ENCODE measurements at places on chromosomes 7 and 10. TPM values are rescaled to one million over a fixed set of nuclear protein-coding genes. Genes with fewer than 3 reads are reported as not detected.
A peak's percentile ranks its signal among the peaks of the same experiment; 100 is the strongest.

Gene SEMA3A
- total RNA-seq: 9.7 TPM

- peak; percentile 66 for DNase-seq
These were observed 3.2 kb downstream of the DNAJB6 start for GRCh38 chr7:157339777-157340677.

Gene INA
- total RNA-seq: 6.8 TPM

DNA sequence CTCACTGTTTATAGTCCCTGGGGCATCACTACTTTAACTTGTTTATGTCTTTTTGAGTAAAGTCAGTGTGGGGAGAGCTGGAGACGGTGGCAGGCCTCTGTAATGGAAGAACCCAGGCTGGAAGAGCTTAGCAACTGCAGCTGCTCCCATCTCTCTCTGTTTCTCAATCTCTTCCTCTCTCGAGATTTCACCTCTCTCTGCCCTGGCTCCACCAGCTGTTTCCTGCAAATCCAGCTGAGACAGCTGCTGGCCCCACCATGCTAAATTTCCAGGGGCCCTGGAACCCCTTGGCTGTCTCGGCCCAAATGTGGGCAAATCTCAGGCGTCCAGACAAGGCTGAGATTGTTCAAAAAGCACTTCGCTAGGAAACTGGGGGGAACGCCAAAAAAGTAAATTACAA lies 25.8 kb upstream of the SLF2 start:
- no peak for DNase-seq

Gene CEP55
- 11.7 TPM for total RNA-seq

Gene MGMT
- 16.3 TPM for total RNA-seq

DNA sequence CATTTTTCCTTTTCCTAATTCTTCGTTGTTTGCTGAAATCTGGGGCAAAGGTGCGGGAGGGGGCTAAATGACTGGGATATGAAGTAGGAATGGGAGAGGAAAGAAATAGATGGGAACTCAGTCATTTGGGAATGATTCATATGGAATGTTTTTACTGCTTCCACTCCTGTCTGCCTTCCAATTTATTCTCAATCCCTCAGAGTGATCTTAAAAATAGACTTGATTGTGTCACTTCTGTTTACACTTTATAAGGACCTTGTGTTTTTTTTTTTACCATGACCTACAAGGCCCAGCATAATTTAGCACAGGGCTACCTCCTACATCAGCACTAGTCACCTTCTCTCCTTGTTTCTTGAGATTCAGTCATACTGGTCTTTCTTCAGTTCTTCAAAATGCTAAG lies 97.9 kb downstream of the PTEN start:
- no peak for DNase-seq

Gene CCDC186
- 36.4 TPM for total RNA-seq

Gene SPAG6
- not detected for total RNA-seq

Gene NCOA4
- total RNA-seq: 183 TPM

DNA sequence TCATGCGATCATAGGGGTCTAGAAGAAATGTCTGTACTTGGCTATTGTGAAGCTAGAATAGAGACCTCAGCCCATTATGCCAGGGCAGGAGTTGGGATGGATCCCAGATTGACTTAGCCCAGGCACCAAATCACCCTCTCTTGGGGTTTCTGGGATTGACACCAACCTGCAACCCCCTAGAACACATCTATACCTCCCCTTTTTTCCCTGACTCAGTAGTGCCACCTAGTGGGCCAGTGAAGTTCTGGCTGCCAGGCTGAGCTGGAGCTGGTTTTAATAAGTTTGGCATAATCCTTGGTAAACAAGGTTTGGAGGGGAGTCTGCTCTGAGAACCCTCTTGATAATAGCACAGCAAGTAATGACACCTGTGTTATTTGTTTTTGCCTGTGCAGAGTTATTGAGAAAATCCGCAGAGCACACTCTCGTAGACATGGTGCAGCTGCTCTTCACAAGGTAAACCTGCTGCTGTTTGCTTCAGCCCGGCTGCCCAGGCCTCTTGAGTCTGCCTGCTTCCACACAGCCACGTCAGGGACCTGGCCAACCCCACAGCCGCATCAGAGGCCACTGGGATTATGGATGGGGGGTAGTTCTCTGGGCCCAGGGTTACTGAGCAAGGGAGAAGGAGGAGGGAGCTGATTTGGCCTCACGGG lies 43.3 kb upstream of the NFKB2 start:
- peak; percentile 58 for DNase-seq

DNA sequence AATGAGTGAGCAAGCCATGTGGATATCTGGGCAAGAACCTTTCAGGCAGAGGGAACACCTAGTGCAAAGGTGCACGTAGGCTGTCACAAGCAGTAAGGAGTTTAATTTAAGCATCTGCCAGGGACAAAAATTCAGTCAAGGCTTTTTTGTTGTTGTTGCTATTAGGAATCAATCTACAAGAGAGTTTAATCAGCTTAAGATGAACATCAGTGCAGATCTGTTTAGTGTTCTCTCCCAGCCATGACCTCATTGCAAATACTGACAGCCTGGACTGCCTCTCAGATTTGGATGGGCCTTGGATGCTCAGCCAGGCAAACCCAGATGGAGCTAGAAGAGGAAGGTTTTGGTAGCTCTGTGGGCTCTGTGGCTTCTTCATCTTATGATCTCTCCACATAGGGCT lies 3.3 kb upstream of the GLCCI1 start:
- no peak for DNase-seq

DNA sequence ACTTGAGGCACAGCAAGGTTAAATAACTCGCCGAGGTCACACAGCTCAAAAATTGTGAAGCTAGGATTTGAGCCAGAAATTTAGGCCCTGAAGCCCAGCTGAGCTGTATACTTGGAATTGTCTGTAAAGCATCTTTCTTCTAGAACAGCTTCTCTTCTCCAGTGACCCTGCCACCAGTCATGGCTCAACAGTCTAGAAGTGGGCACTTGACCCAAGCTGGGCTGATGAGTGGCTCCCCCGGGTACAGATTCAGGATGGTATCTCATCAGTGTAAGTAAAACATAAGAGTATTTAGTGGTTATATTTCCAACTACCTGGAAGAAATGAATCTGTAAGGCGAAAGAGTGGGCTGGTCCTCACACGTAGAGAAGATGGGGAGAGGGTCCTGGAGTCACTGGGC lies 243.9 kb upstream of the GPR26 start:
- DNase-seq: no peak

Gene CRYGN
- not detected for total RNA-seq

DNA sequence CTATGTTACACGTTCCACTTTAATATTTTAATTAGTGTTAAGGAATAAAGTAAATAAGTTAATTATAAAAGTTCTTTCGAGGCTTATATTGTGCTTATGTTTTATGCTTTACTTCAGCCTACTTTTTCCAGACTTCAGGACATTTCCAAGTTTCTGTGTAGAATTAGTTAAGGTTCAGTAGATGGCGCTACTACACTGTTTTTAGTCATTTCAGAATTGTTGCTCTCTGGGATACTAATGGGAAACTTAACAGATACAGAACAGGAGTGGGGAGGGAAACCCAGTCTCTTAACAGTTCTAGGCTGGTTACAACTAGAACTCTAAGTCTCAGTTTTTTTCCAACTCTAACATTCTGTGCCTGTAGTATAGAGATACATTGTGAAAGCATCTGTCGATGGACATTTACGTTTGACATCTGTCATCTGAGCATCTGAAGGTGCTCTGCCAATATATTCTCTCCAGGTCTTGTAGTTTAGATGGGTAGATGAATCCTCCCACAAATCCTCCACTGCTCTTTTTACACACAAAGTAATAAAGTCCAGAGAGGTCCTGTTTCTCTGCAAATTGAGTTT lies 56.8 kb upstream of the FAM171A1 start:
- no peak for DNase-seq

GRCh38 chr7:133859231-133859630 lies 267.9 kb upstream of the LRGUK start:
- no peak for DNase-seq

Gene TMEM236
- 80.8 TPM for total RNA-seq

Gene IKZF5
- total RNA-seq: 10.8 TPM

- DNase-seq: no peak
These were observed 146.2 kb downstream of the SPAG6 start for GRCh38 chr10:22491480-22491879.

Gene GIMAP4
- 10.5 TPM for total RNA-seq

Gene TMEM196
- total RNA-seq: 0.14 TPM

- DNase-seq: peak; percentile 57
These were observed 668 bp downstream of the GPR37 start for GRCh38 chr7:124764847-124765400.

- no peak for DNase-seq
These were observed 5.8 kb downstream of the LIPJ start for GRCh38 chr10:88592381-88592780.

DNA sequence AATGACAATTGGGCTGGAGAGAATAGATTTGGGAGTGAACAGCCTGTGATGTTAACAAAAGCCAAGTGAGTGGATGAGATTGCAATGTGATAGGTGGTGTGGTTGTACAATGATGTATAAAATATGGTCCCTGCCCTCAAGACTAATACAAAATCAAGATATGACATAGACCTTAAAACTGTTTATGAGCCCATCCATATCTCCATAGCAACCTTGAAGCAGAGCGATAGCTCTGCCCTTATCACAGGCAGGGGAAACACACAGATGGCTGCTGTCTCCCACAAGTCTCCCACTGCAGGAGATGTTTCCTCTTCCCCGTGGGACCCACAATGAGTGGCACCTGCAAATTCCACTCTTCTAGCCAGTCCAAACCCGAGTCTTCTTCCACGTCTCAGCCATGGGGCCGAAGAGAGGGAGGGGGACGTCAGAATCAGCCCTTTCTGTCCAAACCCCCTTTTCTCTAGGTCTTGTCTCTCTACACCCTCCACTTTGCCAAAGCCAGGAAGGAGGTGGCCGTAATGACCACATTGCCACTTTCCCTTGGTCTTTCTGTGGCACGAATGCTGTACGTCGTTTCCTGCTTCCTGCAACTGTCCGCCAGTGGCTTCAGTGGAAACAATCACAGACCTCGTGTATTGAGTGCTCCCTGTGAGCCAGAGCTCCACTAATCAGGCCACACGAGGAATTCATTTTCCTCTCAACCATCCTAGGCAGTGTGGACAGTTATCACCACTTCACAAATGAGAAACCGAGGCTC lies 7.5 kb upstream of the TBXAS1 start:
- DNase-seq: no peak

DNA sequence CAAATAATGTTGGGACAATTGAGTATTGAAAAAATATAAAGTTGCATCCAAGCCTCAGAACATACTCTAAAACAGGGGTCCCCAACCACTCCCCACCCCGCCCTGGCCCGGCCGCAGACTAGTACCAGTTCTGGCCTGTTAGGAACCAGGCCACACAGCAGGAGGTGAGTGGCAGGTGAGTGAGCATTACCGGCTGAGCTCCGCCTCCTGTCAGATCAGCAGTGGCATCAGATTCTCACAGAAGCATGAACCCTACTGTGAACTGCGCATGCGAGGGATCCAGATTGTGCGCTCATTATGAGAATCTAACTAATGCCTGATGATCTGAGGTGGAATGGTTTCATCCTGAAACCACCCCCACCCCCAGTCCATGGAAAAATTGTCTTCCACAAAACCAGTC lies 19.4 kb downstream of the HIPK2 start:
- peak; percentile 67 for DNase-seq

DNA sequence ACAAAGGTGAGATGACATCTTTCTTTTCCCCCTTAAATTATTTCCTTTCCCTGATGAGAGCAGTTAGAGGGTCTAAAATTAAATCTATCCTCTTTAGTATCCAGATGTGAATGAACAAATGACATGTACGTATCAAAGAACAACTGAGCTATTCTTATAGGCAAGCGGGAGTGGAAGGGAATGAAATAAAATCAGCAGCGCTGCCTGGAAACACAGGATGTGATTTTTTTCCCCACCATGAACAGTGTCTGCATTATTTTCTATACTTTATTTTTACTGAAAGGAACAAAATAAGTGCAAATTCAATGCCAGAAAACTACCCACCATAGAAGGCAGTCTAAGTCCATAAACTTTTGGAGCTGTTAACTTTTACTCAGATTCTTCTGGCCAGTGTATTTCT lies 40.6 kb downstream of the SLC26A4 start:
- no peak for DNase-seq

Gene MRC1
- total RNA-seq: 43.0 TPM

Gene UNC5B
- 17.4 TPM for total RNA-seq

DNA sequence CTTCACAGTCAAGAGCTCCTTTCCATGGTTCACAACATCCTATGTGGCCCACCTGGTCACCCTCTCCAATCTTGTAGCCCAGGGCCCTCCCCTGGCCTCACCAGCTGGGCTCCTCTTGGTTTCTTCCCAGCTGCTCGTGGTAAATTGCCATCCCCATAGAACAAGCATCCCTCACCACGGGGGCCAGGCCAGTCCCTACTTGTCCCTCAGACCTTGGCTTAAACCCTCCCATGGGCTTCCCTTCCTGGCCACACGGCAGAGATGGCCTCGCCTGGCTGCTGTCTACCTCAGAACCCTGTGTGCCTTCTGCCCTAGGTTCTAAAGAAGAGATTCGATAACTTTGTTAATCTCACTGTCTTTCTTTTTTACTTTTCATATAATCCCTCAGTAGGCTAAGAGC lies 153.3 kb upstream of the TCERG1L start:
- DNase-seq: no peak

GRCh38 chr10:61163403-61163802 lies 219.4 kb upstream of the RHOBTB1 start:
- DNase-seq: no peak

Data from mucosa of descending colon (tissue), 3 donors.